CD4-positive, alpha-beta T cell treated with Interleukin-1 beta for 1 hour (primary cell): ENCODE measurements at places on chromosomes 3 and 15.

GRCh38 chr15:64373360-64373759 lies 7.9 kb downstream of the PCLAF start:
- DNase-seq: no peak

GRCh38 chr3:17836092-17836491 lies 93.7 kb upstream of the TBC1D5 start:
- DNase-seq: no peak

DNA sequence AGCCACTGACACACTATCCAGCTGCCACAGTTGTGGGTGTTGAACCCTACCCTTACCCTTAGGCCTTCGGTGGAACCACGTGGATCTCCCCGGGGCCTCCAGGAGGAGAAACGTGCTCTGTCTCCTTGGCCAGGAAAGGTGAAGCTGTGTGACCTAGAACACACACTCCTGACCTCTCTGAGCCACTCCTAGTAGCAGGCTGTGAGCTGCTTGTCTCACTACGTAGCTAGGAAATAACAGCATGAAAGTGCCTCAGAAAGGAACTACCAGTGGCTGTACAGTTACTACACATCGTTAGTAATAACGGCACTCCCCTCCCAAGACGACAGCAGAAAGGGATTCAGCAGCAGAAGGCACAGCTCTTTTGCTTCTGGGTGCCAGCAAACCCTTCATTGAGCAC lies 36.2 kb upstream of the SLC6A6 start:
- DNase-seq: no peak

DNA sequence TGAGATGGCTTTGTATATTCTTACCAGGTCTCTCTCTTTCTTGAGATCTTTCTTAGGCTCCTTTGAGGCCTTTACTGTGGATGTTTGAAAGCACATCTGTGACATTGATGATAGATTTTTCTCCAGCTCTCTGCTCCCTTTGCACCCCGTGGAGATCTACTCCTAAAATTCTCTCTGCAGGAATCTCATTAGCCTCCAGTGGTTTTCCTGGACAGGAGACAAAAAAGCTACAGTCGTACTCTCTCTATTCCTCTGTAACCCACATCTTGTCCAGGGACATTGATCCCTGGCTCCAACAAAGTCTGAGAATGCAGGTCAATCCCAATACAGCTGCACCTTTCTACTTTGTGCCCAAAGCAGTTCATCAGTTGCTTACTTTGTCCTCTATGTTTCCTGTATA lies 68.2 kb downstream of the RBMS3 start:
- DNase-seq: no peak

DNA sequence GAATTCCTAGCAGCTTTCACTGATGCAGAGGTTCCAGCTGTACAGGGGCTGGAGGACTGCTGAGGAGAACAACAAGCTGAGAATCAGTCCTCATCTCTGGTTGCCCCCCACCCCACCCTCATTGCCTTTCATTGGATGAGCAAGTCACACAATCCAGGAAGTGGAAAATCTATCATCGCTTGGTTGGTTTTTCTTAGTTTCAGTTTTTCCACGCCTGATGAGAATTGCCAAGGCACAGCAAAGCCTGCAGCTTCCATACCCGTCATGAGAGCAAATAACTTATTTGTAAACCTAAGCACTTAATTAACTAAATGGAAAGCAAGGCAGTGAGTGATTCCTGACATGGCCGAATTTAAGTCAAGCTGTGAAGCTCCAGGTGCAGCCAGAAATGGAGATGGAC lies 21.4 kb upstream of the LIPC start:
- DNase-seq: peak; percentile 40

- no peak for DNase-seq
Measured at GRCh38 chr15:64586259-64586870, 126.0 kb downstream of the ZNF609 start.

GRCh38 chr3:13016083-13016720 lies 57.0 kb downstream of the IQSEC1 start:
- DNase-seq: peak; percentile 70

DNA sequence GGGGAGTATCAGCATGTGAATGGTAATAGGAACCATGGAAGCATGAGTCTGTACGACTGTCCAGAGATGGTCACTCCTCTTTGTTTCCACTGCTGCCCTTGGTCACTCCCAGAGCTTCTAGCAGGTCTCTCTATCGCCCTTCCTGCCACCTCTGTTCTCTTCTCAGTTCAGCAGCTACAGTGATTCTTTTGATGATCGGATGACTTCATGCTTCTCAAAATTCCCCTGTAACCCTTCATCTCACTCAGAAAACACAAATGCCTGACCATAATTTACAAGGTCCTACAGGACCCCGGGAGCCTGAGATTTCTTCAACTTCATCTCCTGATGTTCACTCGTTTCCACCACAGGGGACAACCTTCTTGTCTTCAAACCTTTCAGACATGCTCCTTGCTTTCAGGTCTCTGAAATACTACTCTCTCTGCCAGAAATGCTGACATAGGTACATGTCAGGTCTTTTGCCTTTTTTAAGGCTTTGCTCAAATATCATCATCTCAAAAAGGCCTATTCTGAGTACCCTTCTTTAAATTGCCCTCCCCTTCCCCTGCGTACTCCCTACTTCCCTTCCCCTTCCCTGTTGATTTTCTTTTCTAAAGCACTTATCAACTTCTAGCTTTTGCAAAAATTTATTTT lies 42.1 kb upstream of the BHLHE40 start:
- no peak for DNase-seq

DNA sequence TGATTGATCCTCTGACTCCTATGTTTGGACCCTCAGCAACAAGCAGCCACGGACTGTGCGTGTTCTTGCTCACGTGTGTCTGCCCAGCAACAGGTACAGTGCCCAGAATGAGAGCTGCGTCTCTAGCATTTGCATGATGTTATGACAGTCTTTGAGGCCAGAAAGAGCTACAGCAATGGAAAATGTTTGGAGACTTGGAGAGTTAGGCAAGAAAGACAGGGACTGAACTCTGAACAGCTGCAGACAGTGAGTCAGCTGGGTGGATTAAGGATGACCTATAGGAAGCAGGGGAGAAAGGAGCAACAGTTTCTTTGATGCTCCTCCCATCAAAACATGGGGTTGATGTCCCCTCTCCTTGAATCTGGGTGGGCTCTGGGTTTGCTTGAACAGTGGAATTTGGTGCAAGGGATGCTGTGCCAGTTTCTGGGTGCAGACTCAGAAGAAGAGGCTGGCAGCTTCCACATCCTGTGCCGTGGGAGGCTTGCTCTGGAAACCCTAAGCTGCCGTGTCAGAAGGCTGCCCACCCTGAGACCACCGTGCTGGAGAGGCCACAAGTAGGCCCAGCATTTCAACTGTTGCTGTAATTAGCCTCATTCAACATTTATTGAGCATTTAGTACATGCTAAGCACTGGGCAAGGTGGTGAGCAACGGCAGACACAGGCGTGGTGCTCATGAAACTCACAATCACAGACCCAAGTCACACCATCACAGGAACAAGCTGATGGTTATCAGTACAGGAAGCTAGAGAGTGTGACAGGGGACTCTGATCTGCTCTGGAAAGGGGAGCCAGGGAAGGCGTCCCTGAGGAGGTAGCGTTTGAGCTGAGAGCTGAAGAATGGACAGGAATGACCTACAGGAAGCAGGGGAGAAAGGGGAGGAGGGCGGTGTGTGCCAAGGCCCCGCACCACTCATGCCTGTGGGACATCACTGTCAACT lies 21.7 kb downstream of the CCR9 start:
- DNase-seq: peak; percentile 35

- no peak for DNase-seq
Measured at GRCh38 chr3:90035643-90036042, 928.2 kb downstream of the EPHA3 start.

DNA sequence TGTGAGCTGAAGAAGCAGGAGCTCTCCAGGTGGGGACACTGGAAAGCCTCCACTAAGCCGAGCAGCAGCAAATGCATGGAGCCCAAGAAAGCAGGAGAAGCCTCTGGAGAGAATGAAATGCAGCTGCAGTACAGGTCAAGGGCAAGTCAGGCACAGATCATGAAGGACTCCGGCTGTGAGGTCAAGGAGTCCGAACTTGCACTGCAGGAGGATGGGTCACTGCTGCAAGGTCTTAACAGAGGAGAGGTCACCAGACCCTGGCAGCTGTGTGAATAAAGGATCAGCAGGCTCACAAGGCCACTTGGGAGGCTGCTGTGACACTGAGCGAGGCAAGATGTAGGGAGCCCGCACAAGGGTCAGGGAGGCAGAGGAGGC lies 24.7 kb upstream of the SLC41A3 start:
- no peak for DNase-seq

DNA sequence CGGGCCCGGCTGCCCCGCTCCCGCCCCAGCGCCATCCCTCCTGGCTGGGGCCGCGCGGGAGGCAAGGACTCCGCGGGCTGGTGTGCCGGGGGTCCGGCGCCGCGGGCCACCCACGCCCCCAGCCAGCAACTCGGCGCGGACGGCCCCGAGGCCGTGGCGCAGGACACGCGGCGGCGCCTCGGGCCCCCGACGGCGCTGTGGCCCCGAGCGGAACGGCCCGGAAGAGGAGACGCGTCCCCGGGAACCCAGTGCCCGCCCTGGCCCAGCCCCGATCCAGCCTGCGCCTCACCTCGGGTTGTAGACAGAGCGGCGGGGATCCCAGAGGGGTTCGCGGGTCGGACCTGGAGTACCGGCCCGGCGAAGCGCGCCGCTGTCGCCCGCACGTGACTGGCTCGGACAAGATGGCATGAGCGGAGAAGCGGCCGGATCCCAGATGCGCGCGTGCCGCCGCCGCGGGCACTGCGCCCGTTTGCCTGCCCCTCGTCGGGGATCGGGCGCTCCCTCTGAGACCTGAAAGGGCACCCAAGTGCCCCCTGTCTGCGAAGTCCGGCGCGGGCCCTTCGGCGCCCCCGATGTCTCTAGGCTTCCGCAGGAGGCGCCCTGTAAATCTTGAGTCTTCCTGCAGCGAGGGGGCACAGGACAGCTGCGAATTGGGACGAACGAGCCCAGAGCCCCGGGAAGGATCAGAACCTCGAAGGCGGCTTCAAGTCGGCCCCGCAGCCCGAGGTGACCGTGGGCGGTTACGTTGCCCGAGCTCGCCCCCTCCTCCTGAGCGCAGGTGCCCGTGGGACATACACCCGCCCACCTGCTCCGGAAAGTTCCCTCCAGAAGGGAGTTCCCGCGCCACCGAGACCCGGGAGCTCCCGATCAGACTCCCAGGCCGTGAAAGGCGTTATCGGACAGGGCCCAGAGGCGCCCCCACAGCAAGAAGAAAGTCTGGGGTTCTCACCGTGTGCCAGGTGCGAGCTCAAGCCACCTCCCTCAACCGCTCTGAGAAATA lies 598 bp upstream of the SFMBT1 start:
- peak; percentile 76 for DNase-seq

- no peak for DNase-seq
Measured at GRCh38 chr3:158750016-158750415, 17.8 kb upstream of the RARRES1 start.

DNA sequence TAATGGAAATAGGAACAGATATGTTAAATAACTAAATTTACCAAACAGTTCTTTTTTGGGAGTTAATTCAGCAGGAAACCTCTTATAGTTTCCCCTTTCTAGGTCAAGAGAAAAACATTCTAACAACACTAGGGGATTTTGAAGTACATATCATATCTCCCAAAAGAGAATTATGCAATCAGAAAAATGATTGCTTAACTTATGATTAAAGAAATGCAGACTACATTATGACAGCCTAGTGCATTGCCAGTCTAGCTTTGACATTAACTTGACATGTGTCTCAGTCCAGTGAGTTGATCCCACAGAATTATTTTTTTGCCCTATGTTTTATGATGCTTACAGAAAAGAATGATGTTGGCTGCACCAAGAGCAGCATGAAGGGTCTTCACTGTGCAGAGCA lies 31.7 kb upstream of the NPHP3 start:
- no peak for DNase-seq

DNA sequence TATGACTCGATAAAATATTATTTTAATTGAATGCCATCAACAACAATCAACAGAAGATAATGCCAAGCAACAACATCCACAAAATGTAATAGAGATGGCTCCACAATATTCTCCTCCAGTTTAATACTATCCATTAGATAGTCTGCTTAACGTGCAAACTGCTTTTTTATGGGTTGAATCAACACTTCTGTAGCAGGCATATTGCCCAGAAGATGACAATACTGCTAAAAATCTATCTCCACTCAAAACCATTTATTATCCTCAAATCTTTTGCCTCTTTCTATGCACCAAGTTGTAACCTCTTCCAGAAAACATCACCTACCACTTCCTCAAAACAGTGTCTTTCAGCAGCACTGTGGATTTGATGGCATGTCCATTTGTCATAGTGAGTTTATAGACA lies 295.7 kb upstream of the LMCD1 start:
- DNase-seq: no peak

- DNase-seq: no peak
Measured at GRCh38 chr3:56904552-56905215, 102.9 kb upstream of the ARHGEF3 start.

GRCh38 chr15:45919806-45920205 lies 285.0 kb downstream of the SQOR start:
- DNase-seq: no peak

- peak; percentile 88 for DNase-seq
Measured at GRCh38 chr3:158570999-158571702, at the start of gene MLF1. MLF1 (plus strand) TSS chr3:158571194; CDS start chr3:158571301, 107 bp downstream.

- DNase-seq: no peak
Measured at GRCh38 chr3:97662264-97662663, 102.3 kb upstream of the ARL6 start.

- no peak for DNase-seq
Measured at GRCh38 chr15:22850055-22850454, 11.6 kb downstream of the NIPA2 start.

GRCh38 chr3:69385723-69386555 lies at the start of gene FRMD4B:
FRMD4B (minus strand) TSS chr3:69386088; CDS start chr3:69385989, 99 bp downstream.
- DNase-seq: peak; percentile 5

GRCh38 chr3:95387242-95388021 lies 1324.6 kb downstream of the NSUN3 start:
- DNase-seq: no peak

GRCh38 chr3:81620849-81621248 lies 140.6 kb downstream of the GBE1 start:
- DNase-seq: no peak

- DNase-seq: no peak
Measured at GRCh38 chr3:10956986-10957385, 35.6 kb upstream of the SLC6A1 start.

- DNase-seq: no peak
Measured at GRCh38 chr3:157445857-157446256, 9.2 kb downstream of the PTX3 start.
